ENCODE measurements at places on chromosomes 11 and 22.

GRCh38 chr11:111046291-111046690 is 199.2 kb upstream of the POU2AF2 start:
- no peak for DNase-seq

DNA sequence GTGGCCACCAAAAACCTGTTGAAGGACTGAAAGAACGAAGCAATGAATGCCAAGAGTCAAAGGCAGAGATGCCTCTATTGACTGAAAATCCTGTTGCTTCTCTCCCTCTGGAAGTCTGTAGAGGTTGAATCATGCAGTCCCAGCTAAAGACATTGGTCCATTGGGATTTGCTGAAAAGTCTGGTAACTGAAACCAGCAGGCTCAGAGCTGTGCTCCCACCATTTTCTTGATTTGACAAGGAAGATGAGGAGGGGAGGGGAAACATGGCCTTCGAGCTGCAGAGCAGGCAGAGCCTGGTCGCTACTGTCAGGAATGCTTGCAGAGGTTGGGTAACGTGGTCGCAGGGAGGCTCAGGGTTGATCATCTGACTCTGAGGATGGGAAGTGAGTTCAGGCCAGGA is 72.8 kb upstream of the CSNK2A3 start:
- no peak for DNase-seq

DNA sequence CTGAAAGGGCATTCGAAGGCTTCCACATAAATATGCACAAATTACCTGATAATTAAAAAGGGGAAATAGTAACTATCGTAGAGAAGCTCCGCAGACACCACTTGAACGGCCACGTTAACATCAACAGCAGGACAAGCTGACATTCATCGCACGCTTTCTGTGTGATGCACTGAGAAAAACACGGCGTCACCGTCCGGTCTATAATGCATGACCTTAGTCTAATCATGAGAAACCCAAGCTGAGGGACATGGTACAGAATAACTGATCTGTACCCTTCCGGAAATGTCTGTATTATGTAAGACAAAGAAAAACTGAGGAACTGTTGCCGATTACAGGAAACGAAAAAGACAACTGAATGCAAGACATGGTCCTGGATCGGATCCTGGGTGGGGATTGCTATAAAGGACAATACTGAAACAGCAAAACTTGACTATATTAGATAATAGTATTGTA is 678 bp upstream of the RANGAP1 start:
- no peak for DNase-seq

- peak; percentile 22 for DNase-seq
Measured at GRCh38 chr22:25452116-25452700, 112.3 kb upstream of the GRK3 start.

DNA sequence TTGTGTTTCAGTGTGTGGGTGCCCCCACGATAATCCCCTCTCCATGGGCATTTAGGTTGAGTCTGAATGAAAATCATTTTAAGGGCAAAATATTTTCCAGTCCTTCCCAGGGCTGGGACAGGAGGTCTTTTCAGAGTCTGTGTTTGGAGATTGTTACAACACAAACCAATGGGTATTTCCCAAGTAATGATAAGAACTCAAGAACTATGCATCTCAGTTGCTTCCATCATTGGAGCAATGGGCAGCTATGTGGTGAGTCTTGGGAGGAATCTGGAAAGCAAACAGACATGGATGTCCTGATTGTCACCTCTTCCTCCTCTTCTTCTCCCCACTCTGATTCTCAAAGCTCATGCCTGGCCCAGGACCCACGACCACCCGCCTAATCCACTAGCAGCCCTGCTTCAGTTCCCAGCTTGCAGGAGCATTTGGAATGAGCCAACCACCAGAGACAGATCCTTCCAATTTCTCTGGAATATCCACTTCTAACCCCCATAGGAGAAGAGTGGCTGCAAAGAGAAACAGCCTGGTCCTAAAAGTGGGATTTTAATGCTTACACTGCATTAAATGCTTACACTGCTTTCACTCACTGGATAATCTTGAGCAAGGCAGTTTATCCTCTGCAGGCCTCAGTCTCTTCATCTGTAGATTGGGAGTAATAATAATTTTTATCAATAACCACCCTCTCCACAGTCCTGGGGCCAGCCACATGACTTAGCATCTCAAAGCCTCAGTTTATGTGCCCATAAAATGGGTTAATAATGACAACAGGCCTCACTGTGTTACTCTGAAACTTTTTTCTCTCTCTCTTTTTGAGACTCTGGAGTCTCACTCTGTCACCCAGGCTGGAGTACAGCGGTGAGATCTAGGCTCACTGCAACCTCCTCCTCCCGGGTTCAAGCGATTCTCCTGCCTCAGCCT is 404.3 kb downstream of the MN1 start:
- DNase-seq, result no peak

GRCh38 chr11:44236296-44236695 is 73.6 kb downstream of the ALX4 start:
- no peak for DNase-seq

DNA sequence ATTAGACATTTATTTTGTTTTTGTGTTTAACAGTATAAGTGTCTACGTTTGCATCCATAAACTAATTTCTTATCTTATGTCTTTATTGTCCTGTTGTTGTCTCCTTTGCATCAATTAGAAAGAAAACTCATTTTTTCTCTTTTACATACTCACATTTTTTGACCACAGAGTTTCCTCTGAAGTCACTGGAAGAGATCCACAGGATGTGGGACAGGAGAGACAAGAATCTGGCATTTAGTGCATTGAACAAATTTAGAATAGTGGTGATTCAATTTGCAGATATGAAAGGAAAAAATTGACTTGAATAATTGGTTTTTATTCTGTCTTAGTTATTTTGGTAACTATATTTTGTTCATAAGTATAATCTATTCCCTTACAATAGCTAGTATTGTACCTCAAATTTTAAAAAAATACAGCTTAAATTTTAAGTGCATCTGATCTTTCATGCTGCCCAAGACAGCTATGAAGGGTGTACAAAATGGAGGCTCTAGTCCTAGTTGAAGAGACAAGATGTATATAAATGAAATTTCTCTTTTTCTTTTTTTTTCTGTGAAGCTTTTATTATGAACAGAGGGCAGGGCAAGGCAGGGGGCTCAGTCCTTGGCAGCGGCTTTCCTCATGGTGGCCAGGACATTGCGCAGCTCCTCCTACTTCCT is 24.4 kb downstream of the HORMAD2 start:
- DNase-seq, result no peak

DNA sequence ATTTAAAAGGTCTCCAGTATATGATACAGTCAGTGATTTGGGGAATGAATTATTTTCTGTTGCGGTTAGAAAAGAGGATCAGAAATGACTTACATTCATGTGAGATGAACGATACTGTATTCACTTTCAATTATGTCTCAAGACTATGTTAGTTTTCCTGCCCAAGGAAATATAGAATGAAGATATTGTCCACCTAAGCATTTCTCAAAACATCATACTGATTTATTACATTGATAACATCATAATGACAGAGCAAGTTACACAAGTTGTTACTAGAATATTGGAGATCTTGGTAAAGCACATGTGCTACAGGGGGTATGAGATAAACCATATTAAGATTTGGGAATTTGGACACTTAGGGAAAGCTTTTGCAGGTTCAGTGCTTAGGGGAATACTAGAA is 67.8 kb upstream of the OR9G4 start:
- DNase-seq, result no peak

DNA sequence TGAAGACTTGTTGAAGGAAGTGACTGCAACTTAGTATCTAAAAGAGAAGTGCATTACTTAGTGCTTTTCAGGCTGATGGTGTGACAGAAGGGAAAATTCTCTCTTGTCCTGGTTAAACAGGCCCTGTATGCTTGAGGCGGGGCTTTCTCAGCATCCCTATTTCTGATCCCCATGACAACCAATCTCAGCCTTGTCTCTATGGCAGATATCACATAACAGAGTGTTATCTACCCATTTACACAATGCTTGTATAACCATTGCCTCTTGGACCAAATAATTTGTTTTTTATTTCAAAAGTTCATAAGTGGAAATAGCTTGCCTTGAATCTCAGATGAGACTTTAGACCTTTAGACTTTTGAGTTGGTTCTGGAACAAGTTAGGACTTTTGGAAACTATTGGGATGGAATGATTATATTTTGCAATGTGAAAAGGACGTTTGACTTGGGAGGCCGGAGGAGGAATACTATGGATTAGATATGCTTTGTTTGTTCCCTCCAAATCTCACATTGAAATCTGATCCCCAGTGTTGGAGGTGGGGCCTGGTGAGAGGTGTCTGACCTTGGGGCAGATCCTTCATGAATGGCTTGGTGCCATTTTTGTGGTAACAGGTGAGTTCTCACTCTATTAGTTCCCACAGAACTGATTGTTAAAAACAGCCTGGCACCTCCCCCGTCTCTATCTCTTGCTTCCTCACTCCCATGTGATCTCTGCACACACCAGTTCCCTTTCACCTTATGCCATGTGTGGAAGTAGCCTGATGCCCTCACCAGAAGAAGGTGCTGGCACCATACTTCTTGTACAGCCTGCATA is 3.1 kb upstream of the GLYAT start:
- DNase-seq, result no peak

- no peak for DNase-seq
Measured at GRCh38 chr22:47377926-47378560, 615.6 kb downstream of the TBC1D22A start.

DNA sequence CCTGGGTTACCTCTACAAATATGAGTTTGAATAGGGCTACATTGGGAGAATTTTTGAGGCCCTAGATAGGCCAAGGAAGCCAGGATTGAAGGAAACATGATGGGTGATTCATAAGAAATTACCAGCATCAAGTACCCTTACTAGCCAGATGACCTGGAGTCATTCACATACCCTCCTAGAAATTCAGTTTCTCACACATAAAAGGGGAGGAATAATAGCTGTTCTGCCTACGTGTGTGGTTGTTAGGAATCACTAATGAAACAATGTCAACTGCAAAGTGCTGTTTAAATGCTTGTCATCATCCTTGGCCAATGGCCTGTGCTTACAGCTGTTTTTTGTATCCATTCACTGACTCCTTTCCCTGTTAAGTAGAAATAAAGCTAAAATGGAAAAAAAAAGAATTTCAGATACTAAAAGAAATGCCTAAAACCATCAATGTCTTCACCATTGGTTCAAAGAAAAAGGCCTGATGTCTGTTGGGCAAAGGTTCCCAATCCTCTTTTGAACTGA is 114.4 kb downstream of the NCAM1 start:
- no peak for DNase-seq

- DNase-seq, result no peak
Measured at GRCh38 chr11:74871037-74871436, 77.9 kb downstream of the XRRA1 start.

DNA sequence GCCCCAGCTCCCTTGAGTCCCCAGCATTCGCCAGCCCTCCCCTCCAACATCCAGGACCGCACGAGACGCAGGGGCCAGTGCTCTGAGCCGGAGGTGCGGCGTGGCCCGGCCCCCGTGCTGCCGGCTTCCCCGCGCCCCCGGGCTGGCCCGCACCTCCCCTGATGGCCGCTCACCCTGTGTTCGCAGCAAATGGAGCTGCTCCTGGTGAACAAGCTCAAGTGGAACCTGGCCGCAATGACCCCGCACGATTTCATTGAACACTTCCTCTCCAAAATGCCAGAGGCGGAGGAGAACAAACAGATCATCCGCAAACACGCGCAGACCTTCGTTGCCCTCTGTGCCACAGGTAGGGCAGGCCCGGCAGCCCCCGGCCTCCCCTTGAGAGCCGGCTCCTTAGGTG is 2.7 kb downstream of the CCND1 start:
- DNase-seq, result no peak

DNA sequence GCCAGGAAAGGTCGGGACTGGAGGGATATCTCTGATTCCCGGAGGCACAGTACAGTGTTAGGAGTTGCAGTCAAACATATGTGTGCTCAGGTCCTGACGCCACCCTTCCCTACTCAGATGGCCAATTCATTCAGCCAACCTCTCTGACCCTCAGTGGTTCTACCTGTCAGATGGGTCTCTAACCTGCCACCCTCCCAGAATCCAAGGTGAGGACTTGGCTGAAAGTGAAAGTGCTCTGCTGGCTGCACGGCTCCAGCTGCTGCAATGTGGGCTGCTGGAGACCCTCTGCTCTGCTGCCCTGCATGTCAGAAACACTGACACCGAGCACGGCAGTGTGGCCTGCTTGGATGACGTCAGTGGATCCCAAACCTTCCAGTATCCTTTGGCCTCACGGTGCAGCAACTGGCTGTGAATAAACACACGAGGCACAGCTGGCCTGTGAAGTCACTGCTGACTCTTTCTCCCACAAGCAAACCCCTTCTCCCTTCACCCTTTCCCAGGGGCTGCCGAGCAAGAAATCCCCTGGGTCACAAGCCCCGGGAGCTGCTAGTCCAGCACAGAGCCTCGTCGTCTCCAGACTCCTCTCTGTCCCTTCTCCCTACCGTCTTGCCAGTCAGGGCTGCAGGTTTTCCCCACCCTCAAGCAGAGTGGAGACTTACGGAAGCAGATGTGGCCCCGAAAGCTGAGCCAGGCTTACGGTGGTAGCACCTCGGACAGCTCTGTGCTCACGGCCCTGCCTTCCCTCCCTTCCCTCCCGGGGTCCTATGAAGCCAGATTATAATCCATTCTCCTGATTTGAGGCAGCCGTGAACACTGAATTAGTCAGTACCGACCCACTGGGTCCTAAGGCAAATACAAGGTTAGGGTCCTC is 24.3 kb downstream of the KIAA0930 start:
- DNase-seq, result no peak

- DNase-seq, result no peak
Measured at GRCh38 chr11:87295237-87295636, 257.5 kb downstream of the TMEM135 start.

- DNase-seq, result no peak
Measured at GRCh38 chr22:28448625-28449024, 231.0 kb downstream of the TTC28 start.

DNA sequence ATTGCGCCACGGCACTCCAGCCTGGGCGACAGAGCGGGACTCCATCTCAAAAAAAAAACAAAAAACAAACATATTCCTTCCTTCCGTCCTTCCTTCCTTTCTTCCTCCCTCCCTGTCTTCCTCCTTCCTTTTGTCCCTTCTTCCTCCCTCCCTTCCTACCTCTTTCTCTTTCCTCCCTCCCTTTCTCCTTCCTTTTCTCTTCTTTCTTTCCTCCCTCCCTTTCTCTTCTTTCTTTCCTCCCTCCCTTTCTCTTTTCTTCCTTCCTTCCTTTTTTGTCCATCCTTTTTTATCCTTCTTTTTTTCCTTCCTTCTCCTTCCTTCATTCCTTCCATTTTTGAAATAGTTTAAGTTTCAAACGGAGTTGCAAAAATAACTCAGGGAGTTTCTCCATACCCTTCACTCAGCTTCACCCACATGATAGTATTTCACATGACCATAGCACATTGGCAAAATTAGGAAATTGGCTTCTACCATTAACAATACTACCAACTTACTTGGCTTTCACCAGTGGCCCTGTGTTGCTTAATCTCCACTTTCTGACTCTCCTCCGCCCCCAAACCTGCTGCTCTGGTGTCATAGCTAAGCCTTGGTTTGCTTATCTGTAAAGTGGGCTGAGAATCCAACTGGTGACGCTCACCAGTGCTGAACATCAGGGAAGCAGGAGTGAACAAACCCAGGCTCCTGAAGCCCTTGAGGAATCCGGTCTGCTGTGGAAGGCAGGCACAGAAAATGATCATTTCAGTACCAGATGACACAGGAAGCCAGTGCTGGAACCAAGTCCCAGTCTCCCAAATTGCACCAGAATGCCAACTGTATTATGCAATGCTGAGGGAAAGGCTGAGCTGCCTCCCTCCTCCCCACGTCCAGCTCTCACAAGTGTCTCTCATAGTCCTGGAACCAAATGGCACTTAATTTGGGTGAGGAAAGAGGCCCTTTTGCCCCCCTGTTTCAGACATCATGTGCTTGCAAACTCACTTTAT is 17.2 kb upstream of the CRYBB3 start:
- no peak for DNase-seq

GRCh38 chr11:72816404-72816990 is 2.3 kb downstream of the ATG16L2 start:
- DNase-seq, result no peak

Data from stromal cell of bone marrow (primary cell).